ENCODE measurements at places on chromosomes 1 and 21. TPM values are rescaled to one million over a fixed set of nuclear protein-coding genes. Genes with fewer than 3 reads are reported as not detected.
A peak's percentile ranks its signal among the peaks of the same experiment; 100 is the strongest.

DNA sequence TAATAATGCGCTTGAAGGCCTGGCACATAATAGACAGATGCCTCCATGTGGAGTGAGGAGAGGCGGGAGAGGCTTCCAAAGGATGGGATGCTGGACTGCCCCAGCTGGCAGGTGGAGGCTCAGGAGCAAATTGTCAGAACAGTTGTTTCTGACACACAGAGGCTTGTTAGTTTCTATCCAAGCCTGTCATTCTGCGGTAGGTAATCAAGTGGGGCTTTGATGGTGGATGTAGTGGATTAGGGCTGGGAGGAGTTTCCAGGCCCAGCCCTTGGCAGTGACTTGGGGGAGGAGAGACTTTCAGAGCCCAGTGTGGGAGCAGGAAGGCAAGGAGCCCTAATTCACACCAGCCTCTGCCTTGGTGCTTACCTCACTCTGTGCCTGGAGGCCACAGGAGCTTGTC, 44.1 kb downstream of the FOXD2 start:
- H3K4me1 ChIP-seq, result no peaks in the 10 kb centered on the region
- no peak overlapping the region for H3K4me3 ChIP-seq
- H3K27ac ChIP-seq, result no peak overlapping the region
- DNase-seq, result no peak
- no peaks in the 10 kb centered on the region for H3K36me3 ChIP-seq
- peaks cover 13% of the 10 kb centered on the region for H3K27me3 ChIP-seq

GRCh38 chr1:204325944-204326343, 33.8 kb downstream of the PLEKHA6 start:
- no peaks in the 10 kb centered on the region for H3K27me3 ChIP-seq
- no peaks in the 10 kb centered on the region for H3K36me3 ChIP-seq
- H3K4me3 ChIP-seq, result no peak overlapping the region
- no peak overlapping the region for H3K27ac ChIP-seq
- no peak for DNase-seq
- peaks cover 2% of the 10 kb centered on the region for H3K4me1 ChIP-seq

The LTN1 gene
- 25.6 TPM for total RNA-seq

DNA sequence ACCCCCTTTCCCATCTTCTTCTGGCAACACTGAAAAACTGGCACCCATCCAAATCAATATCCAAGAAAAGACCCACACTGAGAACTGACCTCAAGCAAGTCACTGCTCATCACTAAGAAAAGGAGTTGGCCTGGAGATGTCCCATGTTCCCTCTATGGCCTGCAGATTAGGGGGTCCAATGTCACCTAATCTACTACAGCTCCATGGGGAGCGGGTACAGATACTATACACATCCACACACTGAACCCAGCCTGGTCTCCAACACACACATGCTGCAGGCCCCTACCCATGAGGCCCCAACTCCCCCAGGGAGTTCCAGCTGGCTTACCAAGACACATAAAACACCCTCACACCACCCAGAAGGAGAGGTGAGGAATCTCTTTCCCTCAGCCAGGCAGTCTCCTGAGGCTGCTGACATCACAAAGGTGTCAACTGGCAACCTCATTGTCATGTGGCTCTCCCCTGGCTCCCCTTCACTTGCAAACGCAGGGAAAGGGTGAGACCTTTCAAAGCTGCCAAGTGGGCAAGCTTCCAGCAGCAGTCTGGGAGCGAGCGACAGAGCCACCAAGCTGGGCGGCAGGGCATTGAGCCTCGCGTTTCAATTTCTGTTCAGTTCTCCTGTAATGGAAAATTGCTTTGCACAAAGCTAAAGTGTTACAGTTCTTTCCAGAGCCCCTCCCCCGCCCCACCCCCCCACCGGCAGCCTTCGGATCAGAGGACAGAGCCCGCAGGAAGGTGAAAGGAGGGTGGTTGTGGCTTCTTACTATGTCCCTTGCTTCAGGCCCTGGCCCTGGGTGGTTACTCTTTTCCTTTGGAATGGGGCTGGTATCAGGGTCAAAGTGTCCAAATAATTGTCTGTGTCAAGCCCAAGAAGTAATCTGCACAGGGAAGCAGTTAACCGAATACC, at the start of gene LRRC52:
TSS of gene LRRC52 (plus strand) at position 469 of the 907 bp plus-strand sequence. CDS start at position 766, 297 bp downstream.
- peak within 1 kb of the TSS; percentile 71 for H3K27ac ChIP-seq
- no peaks in the 10 kb centered on the region for H3K27me3 ChIP-seq
- H3K4me1 ChIP-seq, result peaks cover 33% of the 10 kb centered on the region
- peak; percentile 81 for DNase-seq
- no peaks in the 10 kb centered on the region for H3K36me3 ChIP-seq

DNA sequence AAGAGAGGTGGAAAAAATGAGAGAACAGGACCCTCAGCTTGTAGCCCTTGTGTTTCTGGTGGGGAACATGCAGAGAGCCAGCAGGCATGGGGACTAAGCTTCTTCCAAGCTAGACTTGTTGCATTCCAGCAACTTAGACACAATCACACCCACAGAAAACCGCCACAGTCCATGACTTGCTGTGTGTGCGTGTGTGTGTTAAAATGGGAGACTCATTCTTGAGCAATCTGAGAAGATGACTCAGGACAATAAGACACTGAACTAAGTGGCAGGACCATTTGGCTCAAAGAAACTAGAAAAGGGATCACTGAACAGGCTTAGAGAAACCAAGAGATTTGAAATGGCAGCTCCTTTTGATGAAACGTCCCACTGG, 78.0 kb downstream of the HLX start:
- no peak overlapping the region for H3K27ac ChIP-seq
- no peaks in the 10 kb centered on the region for H3K36me3 ChIP-seq
- no peaks in the 10 kb centered on the region for H3K27me3 ChIP-seq
- peaks cover 2% of the 10 kb centered on the region for H3K4me1 ChIP-seq
- peak; percentile 51 for DNase-seq

The PLCH2 gene
- total RNA-seq, result 0.35 TPM

DNA sequence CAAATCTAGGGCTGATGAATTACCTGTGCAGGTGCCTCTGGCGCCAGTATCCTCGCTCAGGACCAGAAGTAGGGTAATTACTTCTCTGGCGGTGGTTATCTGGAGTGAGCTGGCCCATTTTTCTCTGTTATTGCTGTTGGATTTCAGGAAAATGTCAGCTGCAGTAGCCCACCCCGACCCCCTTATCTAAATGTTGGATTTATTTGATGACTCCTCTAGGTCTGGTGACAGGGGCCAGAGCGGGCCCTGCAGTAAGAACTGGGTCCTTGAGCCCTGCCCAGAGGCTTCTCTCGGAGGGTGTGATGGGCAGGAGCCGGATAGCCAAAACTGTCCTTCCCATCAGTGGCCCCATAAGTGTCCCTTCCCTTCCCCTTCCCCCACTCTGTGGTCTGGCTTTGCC, 384.3 kb downstream of the PTPRU start:
- peaks cover 5% of the 10 kb centered on the region for H3K4me1 ChIP-seq
- no peak for DNase-seq
- H3K27me3 ChIP-seq, result no peaks in the 10 kb centered on the region
- H3K4me3 ChIP-seq, result no peak overlapping the region
- no peaks in the 10 kb centered on the region for H3K36me3 ChIP-seq

- no peaks in the 10 kb centered on the region for H3K36me3 ChIP-seq
- H3K4me1 ChIP-seq, result no peaks in the 10 kb centered on the region
- H3K27me3 ChIP-seq, result no peaks in the 10 kb centered on the region
- no peak for DNase-seq
- no peak overlapping the region for H3K27ac ChIP-seq
Measured at GRCh38 chr1:55815745-55816455, 600.7 kb upstream of the USP24 start.

DNA sequence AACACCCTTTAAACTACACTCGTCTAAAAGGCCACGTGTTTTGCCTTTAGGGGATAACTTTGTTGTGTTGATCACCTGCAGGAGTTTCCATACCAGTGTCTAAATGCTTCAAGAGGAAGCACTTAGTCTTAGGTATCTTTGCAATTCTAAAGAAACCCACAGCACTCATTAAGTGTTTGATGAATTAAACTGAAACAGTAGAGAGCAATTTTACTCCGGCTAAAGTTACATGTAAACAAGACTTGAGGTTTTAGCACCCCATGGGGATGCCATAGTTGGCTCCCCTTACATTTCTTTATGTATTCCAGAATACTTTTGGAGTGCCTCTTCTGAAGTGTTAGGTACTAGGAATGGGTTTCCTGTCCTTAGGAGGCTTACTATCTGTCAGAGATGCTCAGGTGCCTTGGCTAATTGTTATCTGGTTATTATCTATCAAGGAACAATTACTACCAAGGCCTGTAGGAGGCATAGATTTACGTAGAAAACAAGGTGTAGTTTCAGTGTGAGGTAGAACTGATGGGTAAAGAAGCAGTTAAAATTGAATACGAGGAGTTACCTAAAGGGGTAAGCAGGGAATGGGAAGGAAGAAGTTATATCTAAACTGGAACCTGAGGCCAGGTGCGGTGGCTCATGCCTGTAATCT, 176.8 kb upstream of the SAMSN1 start:
- no peak for DNase-seq
- H3K27me3 ChIP-seq, result no peaks in the 10 kb centered on the region
- no peaks in the 10 kb centered on the region for H3K4me1 ChIP-seq
- no peak overlapping the region for H3K4me3 ChIP-seq

GRCh38 chr1:171155484-171155883, 29.6 kb upstream of the FMO2 start:
- no peaks in the 10 kb centered on the region for H3K36me3 ChIP-seq
- no peak overlapping the region for H3K4me3 ChIP-seq
- DNase-seq, result no peak
- no peak overlapping the region for H3K27ac ChIP-seq
- H3K4me1 ChIP-seq, result no peaks in the 10 kb centered on the region
- H3K27me3 ChIP-seq, result no peaks in the 10 kb centered on the region

- H3K27ac ChIP-seq, result no peak overlapping the region
- H3K27me3 ChIP-seq, result no peaks in the 10 kb centered on the region
- no peak overlapping the region for H3K4me3 ChIP-seq
- no peak for DNase-seq
- H3K4me1 ChIP-seq, result no peaks in the 10 kb centered on the region
Measured at GRCh38 chr1:69305621-69306020, 262.1 kb upstream of the LRRC7 start.

DNA sequence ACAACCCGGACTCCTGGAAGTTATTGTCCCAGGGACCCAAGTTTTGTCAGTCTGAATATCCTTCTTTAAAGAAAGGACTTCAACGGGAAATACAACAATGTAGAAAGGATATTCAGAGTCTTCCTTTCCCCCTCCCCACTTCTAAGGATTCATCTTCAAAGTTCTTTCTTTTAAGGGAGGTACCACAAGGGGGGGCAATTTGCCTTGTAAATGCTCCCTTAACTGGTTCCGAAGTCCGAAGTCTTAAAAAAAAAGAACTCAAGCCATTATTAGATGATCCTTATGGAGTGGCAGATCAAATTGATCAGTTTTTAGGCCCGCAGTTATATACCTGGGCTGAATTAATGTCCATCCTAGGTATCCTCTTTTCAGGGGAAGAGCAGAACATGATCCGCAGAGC, 47.0 kb downstream of the SERINC2 start:
- no peaks in the 10 kb centered on the region for H3K4me1 ChIP-seq
- H3K36me3 ChIP-seq, result no peaks in the 10 kb centered on the region
- no peaks in the 10 kb centered on the region for H3K27me3 ChIP-seq

DNA sequence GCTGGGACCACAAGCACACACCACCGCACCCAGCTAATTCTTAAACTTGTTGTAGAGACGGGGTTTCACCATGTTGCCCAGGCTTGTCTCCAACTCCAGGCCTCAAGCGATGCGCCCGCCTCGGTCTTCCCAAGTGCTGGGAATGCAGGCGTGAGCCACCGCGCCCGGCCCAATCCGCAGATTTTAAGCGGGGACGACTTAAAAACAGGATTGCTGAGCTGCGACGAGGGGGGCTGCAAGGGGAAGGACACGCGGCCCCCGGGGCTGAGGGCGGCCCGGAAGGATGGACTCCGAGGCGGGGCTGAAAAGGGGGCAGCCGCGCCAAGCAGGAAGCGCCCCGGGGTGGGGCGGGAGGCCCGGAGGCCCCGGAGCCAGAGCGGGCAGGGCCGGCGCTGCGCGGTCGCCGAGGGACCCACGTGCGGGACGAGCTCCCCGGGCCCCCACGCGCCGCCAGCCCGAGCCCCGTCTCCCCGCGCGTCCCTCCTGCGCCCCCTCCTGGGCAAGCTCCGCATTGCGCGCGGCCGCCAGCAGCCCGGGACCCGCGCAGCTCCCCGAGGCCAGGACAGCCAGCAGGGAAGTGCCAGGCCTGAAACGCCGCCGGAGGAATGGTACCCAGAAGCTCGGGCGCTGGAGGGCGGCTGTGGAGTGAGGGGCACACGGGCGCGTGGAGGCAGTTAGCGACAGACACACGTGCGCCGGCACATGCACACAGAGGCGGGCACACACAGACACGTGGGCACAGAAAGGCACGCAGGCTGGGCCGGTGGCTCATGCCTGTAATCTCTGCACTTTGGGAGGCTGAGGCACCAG, 5.5 kb upstream of the PRKCZ start:
- H3K4me1 ChIP-seq, result peaks cover 30% of the 10 kb centered on the region
- peaks cover 46% of the 10 kb centered on the region for H3K27me3 ChIP-seq
- DNase-seq, result peak; percentile 75

GRCh38 chr1:161307892-161308638, 1.7 kb downstream of the MPZ start:
- H3K4me3 ChIP-seq, result no peak overlapping the region
- H3K27me3 ChIP-seq, result peaks cover 14% of the 10 kb centered on the region
- DNase-seq, result no peak
- peaks cover 26% of the 10 kb centered on the region for H3K4me1 ChIP-seq

DNA sequence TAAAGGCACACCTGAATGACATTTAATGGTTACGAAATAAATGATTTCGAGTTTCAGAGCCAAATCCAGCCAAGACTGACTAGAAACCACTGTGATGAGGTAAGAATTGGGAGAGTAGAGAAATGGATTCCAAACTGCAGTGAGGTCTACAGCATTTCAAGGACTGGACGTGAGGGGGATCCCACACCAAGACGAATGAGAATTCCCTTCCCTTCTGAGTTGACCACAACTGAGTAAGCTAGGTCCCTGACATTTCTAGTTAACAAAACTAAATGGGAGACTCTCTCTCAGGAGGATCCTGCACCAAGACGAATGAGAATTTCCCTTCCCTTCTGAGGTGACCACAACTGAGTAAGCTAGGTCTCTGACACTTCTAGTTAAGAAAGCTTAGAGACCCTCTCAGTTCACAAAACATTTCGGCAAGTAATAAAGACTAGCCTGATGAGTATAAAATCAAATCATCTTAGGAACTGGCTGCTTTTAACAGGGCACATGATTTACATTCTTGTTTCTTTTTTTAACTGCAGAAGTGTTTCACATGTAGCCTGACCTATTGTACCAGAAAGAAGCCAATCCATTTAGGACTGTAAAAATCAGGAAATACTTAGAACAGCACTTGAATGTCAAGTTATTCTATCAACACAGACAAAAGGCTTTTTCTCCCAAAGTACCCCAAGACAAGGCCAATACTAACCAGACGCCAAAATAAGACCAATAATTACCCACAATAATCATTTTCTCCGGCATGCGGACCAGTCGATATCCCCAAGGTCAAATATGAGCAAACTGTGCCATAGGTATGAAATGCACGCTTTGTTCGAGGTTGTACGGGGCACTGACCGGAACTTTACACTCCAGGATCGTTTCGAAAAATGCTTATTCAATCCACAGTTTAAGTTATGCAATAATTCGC, 1.4 kb upstream of the SPATA1 start:
- peaks cover 4% of the 10 kb centered on the region for H3K36me3 ChIP-seq
- H3K4me3 ChIP-seq, result peak overlapping the region; percentile 85
- DNase-seq, result peak; percentile 46
- peak overlapping the region; percentile 100 for H3K27ac ChIP-seq
- H3K27me3 ChIP-seq, result no peaks in the 10 kb centered on the region

GRCh38 chr1:48750109-48750508, 26.6 kb downstream of the BEND5 start:
- H3K27me3 ChIP-seq, result no peaks in the 10 kb centered on the region
- peaks cover 33% of the 10 kb centered on the region for H3K36me3 ChIP-seq
- H3K4me3 ChIP-seq, result no peak overlapping the region

GRCh38 chr1:2042830-2043773, 7.1 kb upstream of the PRKCZ start:
- peaks cover 38% of the 10 kb centered on the region for H3K27me3 ChIP-seq
- no peak overlapping the region for H3K4me3 ChIP-seq
- H3K4me1 ChIP-seq, result peaks cover 27% of the 10 kb centered on the region
- no peaks in the 10 kb centered on the region for H3K36me3 ChIP-seq
- no peak overlapping the region for H3K27ac ChIP-seq

The SLFNL1 gene
- 0.58 TPM for total RNA-seq

Measured in muscle of leg (tissue), 16 donors.